Activated gamma-delta T cell (primary cell): ENCODE measurements at places on chromosomes 2 and 18.

GRCh38 chr2:202187570-202187969 is 50.8 kb downstream of the SUMO1 start:
- DNase-seq: no peak

DNA sequence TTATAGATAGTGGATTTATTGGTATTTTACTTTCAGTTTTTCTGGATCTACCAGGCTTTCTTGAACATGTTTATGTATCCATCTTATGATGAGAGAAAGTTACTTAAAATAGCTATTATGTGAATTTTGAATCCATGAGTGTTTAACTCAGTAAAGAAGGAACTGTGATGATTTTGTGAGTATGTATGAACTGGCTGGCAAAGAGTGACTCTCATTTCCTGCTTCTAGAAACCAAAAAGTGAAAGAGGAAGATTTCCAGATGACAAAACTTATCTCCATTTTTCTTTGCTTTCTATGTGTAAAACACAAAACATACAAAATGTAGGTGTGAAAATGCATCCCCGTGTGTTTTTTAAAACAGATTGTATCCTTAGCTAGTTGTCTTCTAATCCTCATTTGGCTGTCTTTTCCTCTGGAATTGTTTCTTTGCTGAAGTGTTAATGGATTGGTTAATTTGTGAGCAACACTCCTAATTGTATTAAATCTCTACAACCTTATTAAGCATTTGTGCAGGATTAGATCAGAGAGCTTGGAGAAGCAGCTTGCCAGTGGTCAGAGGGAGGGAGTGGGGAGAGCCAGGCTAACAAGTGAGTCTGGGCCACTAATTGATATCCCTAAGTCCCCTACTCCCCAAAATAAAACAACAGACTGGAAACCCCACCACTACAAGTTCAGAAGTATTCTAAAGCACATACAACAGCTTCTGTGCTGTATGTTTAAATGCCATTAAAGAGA is 23.9 kb downstream of the PTPRM start:
- DNase-seq: no peak

- no peak for DNase-seq
Observed at GRCh38 chr2:190365499-190366204, 22.3 kb downstream of the INPP1 start.

DNA sequence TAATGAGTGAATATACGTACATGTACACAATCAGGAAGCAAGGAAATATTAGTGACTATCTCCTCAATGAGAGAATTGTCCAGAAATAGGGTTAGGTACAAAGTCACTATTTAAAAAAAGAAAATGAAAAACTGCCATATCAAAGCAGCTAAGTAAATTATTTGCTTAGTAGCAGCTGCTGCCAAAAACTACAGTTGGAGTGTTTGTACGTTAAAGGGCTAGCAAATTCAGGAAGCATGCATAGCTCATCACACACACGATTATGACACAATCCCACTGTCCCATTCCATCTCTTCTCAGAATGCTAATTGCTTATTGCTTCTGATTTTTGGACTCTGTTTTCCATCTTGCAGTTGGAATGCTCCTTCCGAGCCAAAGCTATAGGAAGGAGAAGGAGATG is 2012.5 kb upstream of the LRRTM1 start:
- no peak for DNase-seq

DNA sequence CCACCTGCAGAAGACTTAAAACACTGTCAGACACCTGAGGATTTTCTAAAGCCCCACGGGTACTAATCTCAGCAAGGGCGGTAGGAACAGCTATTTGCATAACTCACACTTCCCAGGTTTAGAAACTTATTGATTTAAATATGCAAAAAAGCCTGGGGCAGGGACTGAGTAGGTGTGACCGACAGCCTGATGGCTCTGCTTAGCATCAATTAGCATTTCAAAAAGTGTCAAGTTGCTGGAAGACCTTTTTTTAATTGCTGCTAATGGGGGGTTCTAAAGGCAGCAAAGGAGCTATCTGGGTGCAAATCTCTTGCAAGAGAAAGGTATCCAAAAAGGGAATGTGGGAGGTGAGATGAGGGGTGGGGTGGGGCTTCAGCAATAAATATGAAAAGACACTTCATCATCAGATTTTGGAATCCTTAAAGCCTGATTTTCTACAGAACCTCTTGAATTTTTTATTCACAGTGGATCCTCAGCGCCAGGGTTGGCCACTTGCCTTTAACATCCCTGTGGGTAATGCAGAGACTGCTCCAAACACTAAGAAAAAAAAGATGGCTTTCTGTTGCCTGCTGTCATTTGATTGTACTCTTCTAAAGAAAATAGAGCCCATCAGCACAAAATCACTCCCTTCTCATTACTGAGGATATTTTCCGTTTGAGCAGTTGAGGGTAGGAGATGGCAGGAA is 121.1 kb upstream of the RMP24 start:
- DNase-seq: no peak

DNA sequence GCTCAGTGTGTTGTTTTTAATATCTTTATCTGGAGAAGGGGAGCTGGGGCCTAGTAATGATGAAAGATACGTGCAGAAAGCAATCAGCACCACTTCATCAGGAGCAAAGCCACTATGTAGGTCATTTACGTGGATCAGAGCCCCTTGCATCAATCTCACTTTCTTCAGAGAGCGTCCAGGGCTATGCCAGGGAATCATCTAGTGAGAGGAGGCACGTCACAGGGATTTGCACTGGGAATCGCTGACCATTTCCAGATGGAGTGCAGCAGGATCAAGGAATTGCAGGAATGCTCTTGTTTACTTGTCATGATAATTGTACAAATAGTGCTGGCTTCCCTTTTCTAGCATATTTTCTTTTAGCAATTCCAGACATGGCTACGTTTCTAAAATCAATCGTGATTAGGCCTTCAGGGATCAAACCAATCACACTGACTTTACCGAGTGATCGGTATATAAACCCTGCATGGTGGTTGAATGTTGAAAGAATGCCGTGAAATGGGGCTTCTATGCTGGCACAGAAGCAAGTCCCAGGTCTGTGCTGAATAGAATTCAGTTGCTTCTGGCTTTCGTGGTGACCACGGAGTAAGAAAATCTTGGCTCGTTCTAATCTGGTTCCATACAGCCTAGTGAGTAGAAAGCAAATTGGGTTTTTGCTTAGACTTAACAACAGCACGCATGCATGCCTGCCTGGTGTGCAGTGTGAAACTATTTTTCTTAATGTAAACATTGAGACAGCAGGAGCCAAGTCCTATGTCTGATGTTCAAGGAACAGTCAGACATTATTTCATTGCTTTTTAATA is 122.8 kb downstream of the TMEM200C start:
- DNase-seq: no peak

GRCh38 chr18:75418293-75419005 is 9.1 kb downstream of the SMIM21 start:
- no peak for DNase-seq

GRCh38 chr2:212745359-212745758 is 206.8 kb upstream of the ERBB4 start:
- no peak for DNase-seq

DNA sequence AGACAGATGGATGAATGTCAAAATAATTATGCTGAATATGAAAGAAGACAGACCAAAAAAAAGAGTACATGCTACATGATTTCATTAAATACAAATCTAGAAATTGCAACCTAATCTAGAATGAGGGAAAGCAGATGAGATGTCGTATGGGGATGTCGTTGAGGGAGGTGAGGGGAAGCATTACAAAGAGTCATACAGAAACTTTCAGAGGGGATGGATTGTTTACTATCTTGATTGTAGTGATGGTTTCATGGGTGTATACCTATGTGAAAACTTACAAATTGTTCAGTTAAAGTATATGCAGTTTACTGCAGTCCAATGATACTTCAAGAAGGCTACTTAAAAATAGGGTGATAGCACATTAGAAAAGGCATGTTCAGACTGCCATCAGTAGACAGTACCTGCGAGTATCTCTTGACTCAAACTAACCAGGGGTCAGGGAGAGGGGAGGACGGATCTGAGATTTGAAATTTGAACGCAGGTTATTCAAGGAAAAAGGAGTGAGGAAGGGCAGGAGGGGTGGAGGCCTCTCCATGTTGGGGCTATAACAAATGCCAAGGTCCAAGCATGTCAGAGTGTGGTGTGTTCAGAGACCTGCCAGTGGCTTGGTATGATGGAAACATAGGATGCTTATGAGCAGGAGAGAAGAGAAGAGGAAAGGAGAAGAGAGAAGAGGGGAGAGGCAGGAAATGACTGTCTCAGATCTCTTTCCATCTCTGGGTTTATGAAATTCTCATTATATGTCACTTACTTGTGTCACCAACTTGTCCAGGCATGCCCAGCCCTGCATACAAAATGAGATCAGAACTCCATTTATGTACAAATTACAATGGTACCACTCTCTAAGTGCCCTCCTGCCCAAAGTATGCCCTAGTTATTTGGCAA is 257.3 kb upstream of the CXCR4 start:
- DNase-seq: no peak

DNA sequence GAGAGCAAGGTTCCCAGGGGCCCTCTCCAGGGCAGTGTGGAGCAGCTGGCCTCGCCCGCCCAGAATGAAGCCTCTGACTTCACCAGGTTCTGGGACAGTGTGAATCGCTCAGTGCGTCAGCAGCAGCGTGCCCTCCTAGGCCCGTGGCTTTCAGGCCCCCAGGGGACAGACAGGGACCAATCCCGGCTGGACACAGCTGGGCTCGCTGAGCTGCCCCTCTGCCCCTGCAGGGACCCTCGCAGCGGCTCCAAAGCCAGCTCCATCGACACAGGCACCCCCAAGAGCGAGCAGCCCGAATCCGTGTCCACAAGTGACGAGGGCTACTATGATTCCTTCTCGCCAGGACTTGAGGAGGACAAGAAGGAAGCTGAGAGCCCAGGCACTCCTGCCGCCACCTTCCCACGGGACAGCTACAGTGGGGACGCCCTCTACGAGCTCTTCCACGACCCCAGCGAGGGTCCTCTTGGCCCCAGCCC is 7.6 kb downstream of the AMER3 start:
- no peak for DNase-seq

DNA sequence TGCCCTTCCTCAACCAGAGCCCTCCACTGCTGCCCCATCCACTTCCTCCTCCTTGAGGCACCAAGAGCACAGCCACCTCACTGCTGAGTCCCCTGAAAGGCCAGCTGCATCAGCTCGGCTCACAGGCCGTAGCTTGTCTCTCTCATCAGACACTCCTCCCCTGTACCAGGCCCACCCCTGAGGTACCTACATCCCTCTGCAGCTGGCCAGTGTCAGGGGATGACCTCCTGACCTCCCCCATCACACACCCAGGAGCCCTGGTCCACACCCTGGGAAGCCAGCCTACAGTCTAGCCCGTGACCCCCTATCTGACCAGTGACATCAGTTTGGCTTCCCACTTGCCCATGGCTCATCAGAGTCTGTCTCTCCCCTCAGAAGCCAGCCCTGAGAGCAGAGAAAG is 205.6 kb downstream of the TNS1 start:
- DNase-seq: no peak

DNA sequence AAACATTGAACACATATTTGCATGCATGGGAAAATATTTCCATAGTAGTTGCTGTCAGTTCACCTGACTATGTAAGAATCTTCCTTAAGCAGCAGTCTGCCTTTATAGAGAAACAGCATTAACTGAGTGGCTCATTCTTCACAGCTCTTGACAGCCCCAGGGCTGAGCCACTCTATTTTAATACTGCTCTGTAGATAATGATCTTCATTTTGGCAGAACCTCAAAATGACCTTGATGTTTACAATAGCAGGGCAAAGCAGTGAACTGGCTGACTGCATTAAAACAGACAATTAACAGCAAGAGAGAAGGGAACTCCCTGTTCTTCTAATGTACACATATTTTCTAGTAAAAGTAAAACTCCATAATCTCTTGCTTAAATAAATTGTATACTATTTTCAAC is 580.6 kb upstream of the SOX11 start:
- DNase-seq: no peak

- DNase-seq: no peak
Observed at GRCh38 chr2:152173831-152174230, 1.7 kb downstream of the STAM2 start.

- DNase-seq: no peak
Observed at GRCh38 chr2:215970425-215970824, 42.9 kb downstream of the MREG start.

GRCh38 chr2:28449488-28450395 is 46.1 kb upstream of the PLB1 start:
- no peak for DNase-seq

DNA sequence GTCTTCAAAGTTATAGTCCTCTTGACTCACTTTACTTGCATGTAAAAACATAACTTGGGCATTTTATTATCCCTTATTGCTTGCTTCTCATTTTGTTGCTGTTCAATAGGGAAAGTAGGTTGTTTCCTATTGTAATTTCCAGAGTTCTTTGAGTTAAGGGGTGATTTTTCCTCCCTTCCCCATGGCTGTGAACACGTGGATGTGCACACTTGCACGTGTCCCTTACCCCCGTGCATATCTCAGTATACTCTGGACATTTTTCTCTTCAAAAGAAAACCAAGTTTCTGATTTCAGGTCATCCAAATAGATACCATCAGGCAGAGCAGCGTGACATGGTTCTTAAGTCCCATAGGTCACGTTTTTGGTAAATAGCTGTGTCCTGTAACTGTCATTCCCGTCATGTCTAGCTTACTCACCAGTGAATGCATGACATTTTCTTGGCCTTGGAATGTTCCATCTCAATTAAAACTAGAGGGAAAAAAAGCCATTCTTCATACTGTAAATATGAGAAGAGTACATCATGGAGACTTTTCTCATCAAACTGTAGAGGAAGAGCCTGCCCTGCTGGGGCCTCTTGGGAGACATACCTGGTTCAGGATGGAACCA is 83.3 kb upstream of the KCNE4 start:
- no peak for DNase-seq

GRCh38 chr2:108960006-108960405 is 29.0 kb downstream of the EDAR start:
- DNase-seq: no peak

DNA sequence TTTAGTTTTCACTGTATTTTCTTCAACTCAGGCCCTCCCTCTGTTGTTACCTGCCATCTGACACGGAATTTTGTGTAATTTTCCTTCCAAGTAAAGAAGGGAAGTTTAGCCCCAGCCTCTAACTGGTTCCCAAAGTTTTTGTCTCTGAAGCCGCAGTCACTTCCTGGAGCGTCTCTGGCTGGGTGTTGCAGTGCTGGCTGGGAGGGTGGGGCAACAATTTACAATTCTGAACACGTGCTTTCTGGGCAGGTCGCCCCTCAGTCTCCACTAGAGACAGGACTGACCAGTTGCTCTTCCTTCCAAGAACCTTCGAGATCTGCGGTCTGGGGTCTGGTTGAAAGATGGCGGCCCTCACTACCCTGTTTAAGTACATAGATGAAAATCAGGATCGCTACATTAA is 3.5 kb downstream of the CNDP2 start:
- no peak for DNase-seq

- no peak for DNase-seq
Observed at GRCh38 chr18:26429535-26430226, 118.7 kb downstream of the KCTD1 start.

DNA sequence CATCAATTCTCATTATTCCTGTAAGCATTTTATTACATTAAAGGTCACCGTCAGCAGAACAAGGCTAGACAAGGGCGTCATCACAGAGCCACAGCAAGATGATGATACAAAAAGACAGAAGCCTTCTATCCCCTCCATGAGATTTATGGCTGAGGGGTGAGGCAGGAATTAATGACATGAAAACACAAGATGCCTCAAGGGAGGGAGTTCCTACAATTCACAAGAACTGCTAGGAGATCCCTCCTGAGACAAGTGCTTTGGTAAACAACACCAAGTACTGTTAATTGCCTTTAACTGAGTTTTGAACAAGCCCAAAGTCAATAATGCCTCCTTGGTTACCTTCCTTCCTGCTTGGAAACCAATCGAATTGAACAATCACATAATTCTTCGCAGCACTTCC is 14.1 kb downstream of the ADD2 start:
- no peak for DNase-seq

- no peak for DNase-seq
Observed at GRCh38 chr18:73766910-73767515, 380.6 kb downstream of the FBXO15 start.

GRCh38 chr18:11937874-11938478 is 29.9 kb upstream of the MPPE1 start:
- DNase-seq: no peak
